ENCODE measurements at places on chromosomes 2 and 18.
A peak's percentile ranks its signal among the peaks of the same experiment; 100 is the strongest.

- DNase-seq: no peak
These were observed 109.5 kb downstream of the CDC42EP3 start for GRCh38 chr2:37561615-37562569.

DNA sequence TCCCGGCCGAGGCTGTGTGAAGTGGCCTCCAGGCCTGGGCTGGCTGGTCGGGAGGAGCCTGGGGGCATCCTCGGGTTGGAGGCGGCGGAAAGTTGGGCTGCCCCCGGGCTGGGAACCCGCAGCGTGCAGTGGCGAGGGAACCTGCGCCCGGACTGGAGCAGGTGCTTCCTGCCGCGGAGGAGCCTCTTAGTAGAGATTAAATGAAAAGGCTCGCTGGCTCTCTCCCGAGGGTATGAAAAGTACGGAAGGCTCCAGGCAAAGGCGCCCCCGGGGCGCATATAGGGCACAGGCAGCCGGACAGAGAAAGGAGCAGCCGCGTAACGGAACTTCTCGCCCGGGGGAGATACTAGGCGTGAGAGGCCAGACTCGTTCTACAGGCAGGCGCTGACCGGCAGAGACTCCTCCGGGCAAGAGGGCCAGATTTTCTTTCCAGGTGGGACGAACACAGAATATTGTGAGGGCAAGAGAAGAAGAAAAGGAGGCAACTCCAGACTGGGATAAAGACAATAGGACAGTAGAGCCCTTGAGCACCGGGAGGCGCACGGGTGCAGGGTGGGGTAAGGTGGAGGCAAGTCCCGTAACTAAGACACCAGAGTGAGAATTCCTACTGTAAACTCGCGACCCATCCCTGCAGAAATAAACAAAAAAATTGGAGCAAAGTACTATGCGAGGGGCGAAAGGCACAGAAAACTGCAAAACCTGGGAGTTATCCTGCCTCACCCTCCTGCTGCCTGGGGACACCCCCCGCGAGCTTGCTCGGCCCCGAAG lies 816 bp downstream of the CDH2 start:
- DNase-seq: no peak

GRCh38 chr2:165162466-165162865 lies 41.4 kb downstream of the SCN3A start:
- no peak for DNase-seq

DNA sequence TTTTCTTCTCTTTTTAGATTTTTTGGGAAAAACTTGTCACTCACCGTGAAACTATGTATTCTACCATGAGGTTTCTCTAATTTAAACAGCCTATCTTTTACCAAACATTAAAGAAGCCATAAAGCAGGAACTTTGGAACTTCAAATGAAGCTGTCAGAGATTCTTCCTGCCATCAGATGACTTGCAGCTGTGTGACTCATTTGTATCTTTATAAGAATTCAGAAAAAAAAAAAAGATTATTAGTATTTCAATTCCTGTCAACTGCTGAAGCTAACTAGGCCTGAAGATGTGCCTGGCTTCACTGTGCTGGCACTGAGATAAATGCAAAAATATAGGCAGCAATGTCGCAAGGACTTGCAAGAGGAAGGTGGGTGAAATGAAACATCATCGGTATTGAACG lies 1399.1 kb upstream of the PIK3C3 start:
- DNase-seq: no peak

DNA sequence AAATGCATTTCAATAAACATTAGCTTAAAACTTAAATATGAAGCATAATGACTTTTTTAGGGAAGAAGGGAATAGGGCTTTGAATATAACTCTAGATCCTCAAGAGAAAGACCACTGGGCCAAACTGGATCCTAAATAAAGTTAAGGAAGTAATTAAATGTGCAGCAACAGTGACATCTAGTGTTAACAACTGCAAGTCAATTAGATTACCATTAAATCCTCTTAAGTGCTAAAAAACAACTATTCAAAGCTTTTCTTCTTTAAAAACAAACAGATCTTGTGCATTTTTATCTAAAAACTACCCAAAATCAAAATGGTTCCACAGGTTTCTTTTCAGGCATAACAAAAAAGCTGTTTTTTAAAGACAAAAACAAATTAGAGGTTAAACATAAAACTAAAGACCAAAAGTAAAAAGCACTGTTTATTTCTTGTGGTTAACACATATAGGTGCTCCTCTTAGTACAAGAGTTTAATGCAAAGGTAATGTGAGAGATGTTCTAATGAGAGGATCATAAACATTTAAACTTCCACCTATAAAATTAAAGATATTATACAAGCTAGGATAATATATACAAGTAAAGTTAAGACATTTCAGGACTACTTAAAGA lies 111.4 kb downstream of the THADA start:
- peak; percentile 1 for DNase-seq

GRCh38 chr2:218146056-218146455 lies 20.2 kb downstream of the CXCR2 start:
- no peak for DNase-seq

GRCh38 chr2:58954880-58955385 lies 713.8 kb upstream of the FANCL start:
- DNase-seq: no peak

DNA sequence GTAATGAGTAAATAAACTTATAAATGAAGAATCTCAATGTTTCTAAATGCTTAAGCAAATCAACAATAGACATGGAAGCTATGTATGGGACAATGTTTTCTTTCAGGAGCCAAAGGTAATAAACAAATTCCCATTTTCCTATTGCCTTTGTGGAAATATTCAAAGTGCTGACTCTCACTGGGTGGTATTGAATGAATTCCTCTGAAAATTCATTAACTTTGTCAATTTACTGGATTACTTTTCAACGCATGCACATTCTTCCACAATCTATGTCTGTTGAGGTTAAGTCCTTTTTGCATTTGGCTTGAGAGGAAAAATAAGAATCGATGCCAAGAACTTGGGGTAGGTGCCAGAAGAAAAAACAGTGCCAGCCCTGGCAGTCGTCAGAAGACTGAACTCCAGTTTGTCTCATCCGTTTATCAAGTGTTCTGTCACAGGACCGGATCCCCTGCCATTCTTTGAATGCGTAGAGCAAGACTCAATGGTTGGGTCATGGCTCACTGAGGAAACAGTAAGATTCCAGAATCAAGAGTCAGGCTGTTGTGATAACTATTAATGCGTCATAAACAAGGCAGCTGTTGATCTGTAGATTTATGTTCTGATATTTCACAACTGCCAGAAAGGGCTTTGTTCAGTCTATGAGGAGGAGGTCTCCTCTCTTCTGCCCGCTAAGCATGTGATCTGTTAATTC lies 133.3 kb downstream of the GFPT1 start:
- peak; percentile 5 for DNase-seq

- no peak for DNase-seq
These were observed 6.2 kb downstream of the EIF2B4 start for GRCh38 chr2:27363933-27364332.

All from NCI-H1048 (cell line).